NT2/D1 (cell line): ENCODE measurements at places on chromosomes 2 and 18.

- no peak for DNase-seq
Observed at GRCh38 chr2:11387100-11387390, 42.6 kb upstream of the ROCK2 start.

GRCh38 chr18:48039769-48040215, 109.3 kb upstream of the SMAD2 start:
- DNase-seq, result no peak

DNA sequence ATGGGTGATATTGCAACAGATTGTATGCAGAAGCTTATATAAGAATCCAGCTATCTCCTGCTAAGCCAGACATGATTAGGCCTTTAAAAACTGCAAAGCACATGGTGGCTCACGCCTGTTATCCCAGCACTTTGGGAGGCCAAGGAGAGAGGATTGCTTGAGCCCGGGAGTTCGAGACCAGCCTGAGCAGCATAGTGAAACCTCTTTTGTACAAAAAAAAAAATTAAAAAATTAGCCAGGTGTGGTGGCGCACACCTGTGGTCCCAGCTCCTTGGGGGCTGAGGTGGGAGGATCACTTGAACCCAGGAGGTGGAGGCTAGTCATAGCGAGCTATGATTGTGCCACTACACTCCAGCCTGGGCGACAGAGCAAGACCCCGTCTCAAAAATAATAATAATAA, 204.6 kb downstream of the TNS1 start:
- no peak for DNase-seq

GRCh38 chr2:152505495-152505906, 170.5 kb downstream of the FMNL2 start:
- no peak for DNase-seq

GRCh38 chr18:5059696-5060032, 137.4 kb downstream of the AKAIN1 start:
- no peak for DNase-seq

DNA sequence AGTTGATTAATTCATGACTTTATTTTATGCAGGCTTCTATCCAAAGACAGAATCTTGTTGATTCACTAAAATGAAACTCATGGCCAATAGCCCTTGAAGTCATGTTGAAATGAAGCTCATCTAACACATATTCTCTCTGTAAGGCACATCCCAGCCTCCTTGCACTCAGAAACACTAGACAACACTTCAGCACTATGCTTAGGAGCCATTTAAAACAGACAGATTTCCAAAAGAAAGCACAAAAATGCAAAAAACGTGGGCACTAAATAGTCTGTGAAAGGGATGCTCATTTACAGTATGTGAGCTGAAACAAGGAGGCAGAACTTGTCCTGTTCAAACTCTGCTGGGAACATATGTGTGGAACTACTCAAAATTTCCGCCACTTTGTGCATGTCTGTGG, 124.4 kb downstream of the MYCN start:
- no peak for DNase-seq

DNA sequence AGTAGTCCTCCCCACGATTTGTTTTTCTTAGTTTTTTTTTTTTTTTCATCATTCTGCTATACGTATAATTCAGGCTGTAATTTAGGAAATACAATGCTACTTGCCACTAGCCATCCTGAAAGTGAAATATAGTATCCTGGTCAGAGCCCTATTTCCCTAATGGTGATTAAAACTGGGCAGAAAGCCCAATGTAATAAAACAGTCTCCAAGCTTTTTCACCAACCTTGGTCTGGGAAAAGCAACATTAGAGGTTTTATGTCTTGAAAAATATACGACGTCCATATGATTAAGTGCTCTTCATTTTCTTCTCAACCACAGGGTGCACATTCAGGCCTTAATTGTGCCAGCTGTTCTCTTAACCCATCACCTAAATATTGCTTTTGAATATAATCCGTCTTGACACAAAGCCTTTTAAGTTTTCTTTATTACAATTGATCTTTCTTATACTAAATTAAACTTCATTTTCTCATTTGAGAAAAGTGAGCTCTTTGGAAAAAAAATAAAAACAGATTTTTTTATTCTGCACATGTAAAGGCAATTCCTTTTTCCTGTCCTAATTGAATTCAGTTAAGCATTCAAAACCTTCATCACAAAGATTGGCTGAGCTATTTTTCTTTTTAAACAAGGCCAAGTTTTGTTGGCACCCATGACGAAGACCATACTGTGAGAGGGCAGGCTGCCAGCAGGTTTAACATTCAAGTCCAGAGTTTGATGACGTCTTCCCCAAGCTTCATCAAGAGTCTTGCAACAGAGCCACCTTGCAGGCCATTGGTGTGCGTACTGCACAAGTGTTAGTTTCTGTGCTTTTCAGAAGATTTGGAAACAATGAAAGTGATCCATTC, 52.7 kb downstream of the MAP2 start:
- DNase-seq, result no peak

DNA sequence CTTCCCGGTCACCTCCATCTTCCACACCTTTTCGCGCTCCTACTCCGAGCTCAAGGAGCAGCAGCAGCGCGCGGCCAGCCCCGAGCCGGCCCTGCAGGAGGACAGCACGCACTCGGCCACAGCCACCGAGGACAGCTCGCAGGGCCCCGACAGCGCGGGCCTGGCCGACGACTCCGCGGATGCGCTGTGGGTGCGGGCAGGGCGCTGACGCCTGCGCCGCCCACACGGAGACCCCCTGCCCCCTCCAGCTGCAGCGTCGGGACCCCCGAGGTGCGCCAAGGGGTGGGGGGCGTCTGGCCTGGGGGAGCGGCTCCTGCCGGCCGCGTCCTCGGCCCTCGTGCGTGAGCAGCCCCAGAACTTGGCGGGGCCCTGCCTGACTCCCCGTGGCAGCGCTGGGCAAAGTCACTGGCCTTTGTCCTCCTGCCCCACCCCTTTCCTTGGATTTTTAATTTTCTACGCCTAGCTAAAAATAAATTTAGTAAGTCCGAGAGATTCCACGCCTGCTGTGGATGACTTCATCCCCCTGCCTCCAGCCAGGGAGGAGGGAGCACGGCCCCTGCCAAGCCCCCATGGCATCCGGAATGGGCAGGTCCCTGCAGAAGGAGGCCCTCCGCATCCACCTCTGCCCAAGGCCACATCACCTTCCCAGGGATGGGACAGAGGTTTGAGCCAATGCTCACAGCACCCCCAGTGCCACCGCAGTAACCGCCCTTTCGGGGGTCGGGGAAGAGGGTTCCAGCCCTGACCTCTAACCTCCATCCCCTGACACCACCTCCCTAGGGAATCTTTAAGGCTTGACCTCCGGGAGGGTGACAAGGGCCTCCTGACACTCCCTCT, 51.6 kb downstream of the SLC66A2 start:
- DNase-seq, result no peak

DNA sequence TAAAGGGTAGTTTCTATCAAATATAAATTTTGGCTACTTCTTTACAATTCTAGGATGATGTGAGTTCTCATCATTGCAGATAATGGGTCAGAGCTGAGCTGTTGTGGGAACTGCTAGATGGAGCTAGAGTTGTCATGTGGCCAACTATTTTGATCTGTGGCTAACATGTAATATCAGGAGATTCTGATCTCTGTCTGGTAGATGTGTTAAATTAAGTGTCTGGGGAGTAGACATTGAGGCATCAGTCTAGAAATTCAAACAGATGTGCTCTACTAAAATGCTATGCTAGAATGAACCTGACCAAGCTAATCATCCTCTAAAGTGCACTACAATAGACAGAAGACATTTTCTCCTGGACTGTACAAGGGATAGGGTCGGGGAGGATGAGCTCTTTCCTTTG, 30.3 kb upstream of the DARS1 start:
- DNase-seq, result no peak

DNA sequence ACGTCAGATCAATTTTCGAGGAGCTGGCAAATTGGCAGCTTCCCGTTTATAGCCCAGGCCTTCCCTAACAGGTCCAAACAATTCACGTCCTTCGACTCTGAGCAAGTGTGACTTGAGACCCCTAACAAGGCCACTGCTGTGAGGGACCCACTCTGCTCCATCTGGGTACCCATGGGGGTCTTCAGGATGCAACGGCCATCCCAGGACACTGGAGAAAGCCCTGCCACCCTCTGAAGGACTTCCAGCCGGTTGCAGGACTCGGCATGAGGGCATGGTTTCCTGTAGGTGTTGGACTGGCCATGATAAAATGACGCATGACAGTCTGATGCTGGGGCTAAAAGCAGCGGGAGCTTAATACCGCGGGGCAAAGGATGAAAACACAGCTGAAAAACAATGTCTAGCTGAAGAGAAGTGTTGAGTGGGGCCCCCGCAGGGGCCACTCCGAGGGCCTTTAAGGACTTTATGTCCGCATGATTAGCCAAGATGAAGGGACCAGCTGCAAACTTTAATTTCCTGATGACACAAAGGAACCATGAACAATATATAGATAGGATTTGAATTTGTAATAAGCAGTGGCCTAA, 113.3 kb upstream of the ZNF521 start:
- DNase-seq, result no peak

GRCh38 chr2:42801381-42801780, 9.0 kb upstream of the HAAO start:
- DNase-seq, result no peak

DNA sequence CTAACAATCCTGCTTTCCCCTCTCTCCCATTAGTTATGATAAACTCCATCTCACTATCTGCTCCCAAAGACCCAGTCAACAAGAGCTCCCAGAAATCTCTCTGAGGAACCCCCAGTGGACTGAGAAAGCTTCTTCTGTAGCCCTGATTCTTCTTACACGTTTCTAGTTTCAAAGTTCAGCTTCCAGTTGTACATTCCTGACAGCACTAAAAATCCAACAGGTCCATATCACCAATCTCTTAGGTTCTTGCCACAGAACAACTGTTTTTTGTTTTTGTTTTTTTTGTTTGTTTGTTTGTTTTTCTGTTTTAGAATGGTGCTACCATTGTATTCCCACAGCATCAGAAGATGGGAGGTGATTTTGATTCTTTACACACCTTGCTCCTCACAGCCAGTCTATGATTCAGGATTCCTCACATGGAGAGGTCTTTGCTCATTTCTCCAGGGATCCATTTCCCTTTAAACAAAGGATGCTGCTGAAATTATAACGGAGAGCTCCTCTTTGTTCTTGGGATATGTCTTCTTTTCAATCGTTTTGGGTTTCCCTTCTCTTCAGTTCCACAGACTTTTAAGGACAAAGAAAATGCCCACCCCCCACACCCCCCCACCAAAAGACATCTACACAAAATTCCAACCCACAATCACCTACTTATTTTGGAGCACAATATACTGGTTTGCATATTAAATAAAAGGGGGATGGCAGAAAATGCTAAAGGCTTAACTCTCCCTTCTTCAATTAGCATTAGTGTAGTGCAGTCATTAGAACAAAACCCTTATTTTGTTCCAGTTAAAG, 56.0 kb upstream of the COBLL1 start:
- no peak for DNase-seq

DNA sequence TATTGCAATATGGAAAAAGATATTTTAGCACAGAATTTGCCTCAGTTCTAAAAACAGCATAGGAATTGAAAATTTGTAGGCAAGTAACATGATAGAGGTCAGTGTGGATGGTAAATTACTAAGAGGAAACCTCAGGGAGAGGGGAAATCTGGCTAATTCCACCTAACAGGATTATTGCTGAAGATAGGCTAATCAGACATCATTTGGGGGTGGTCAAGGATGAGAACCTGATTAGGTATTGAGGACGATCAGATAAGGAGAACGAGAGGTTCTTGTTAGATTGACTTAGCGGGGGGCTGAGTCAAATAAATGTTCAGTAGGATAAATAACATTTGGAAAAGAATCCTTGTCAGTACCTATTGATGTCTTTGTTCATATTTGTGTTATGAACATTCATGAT, 543.2 kb upstream of the LRRTM4 start:
- no peak for DNase-seq

DNA sequence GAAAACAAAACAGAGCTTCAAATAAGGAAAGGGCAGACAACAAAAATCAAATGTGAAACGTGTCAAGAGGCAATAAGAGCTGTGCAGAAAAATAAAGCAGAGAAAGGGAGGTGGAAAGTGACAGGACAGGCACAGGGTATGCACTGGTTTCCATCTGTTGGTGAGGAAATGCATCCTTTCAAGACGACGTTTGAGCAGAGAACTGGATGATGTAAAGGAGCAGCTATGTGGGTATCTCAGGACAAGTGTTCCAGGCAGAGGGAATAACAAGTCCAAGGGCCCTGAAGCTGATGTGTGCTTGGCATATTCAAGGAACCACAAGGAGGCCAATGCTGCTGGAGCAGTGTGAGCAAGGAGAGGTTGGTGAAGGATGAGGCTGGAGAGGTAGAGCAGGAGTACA, 168.9 kb upstream of the SERPINE2 start:
- no peak for DNase-seq

DNA sequence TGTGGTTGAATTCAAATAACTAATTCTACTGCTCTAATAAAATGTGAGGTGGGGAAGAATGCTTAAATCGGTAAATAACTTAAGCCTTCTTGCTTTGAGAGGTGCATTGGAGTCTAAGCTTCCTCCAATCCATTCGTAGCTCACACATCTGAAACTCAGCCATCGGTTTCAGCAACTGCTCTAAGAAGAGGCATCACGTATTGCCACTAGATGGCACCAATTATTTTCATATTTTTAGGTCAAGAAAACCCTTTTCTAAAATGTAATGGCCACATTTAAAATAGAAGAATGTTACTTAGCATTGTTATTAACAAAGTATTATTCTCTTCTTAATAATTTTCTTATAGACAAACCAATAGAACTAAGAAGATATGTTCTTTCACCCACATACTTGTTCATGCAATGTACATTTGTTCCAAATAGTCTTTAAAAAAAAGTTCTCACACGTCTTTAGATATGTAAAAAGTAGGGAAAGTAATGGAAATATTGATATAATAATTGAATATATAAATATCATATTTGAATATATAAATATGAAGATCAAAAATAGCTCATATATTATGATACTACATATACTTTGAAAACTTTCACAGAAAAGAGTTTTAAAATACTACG, 229.8 kb downstream of the CCDC178 start:
- DNase-seq, result peak; percentile 18

GRCh38 chr2:51084750-51085149, 52.8 kb upstream of the NRXN1 start:
- DNase-seq, result no peak

DNA sequence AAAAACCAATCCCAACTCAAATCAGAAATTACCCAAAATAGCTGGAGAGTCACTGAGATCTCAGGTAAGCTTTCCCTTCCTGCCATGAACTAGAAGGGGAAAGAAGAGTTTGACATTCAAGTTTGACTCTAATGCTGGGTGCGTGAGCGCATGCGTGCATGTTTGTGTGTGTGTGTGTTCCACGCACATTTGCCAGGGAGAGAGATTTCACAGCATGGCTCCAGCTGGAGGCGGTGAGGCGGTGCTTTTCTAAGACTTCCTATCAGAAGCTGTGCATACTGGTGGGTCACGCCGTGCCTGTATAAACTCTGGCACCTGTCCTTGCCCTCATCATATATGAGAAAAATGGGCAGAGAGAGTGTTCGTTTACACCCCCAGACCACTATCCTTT, 116.2 kb downstream of the MSH2 start:
- no peak for DNase-seq
